ENCODE measurements at places on chromosomes 4 and X. TPM values are rescaled to one million over a fixed set of nuclear protein-coding genes. Genes with fewer than 3 reads are reported as not detected.

DNA sequence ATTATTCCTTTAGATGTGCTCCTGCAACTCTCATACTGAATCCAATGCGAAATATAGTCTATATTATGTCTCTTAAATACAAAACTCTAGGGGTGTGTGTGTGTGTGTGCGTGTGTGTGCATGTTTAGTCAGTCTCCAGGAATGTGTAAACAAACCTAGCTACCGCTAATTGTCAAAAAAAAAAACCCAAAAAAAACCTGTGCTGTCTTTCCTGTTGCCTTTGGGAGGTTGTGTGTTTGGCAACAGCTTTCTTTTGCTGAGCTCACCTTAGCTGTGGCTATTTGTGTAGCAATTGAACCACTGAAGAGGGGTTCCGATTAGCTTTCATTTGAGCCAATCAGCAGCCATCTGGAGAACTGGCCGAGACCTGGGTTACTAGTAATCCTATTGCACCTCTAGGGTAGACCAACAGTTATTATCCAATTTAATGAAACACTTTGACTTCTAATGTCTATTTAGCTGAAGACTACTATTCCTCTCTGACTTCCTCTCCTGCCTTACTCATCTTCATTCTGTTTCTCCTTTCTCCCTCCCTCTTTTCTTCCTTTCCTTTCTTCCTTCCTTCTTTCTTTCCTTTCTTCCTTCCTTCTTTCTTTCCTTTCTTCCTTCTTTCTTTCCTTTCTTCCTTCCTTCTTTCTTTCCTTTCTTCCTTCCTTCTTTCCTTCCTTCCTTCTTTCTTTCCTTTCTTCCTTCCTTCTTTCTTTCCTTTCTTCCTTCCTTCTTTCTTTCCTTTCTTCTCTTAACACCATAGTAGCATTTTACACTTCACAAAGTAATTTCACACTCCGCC, 471.1 kb downstream of the GBA3 start:
- no peak overlapping the region for H3K4me3 ChIP-seq
- H3K27me3 ChIP-seq: no peaks in the 10 kb centered on the region

COL4A6 gene
- total RNA-seq: 4.6 TPM

GRCh38 chr4:152939621-152940020, 3.5 kb downstream of the FHDC1 start:
- H3K27me3 ChIP-seq: peaks cover 58% of the 10 kb centered on the region
- no peak overlapping the region for H3K27ac ChIP-seq
- H3K36me3 ChIP-seq: no peaks in the 10 kb centered on the region

DNA sequence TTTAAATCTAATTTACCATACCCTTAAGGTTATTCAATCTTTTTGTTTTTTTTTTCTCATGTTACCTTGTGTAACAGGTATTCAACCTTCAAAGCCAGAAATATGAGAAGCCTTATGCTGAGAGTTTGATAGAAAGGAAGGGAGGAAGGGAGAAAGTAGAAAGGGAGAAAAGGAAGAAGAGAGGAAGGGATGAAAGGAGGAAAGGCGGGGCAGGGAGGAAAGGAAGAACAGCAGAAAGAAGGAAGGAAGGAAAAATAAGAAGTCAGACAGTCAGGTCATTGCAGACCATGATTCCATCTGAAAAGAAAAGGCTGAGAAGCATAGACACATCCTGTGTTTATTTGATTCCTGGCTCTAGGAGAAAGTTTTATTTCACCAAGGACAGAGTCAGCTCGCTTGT, 30.9 kb downstream of the RTL9 start:
- no peak for DNase-seq
- no peak overlapping the region for H3K27ac ChIP-seq
- H3K27me3 ChIP-seq: no peaks in the 10 kb centered on the region
- H3K36me3 ChIP-seq: no peaks in the 10 kb centered on the region

All from heart left ventricle (tissue), 16 donors.